ENCODE measurements at places on chromosomes 4 and X.

GRCh38 chr4:61921920-61922319 lies 721.8 kb downstream of the ADGRL3 start:
- no peak for DNase-seq

GRCh38 chrX:46436744-46437143 lies 108.5 kb downstream of the ZNF674 start:
- DNase-seq = no peak

GRCh38 chr4:152115118-152115517 lies 354.3 kb upstream of the GATB start:
- DNase-seq = no peak

GRCh38 chr4:159185591-159186023 lies 82.7 kb downstream of the RAPGEF2 start:
- no peak for DNase-seq

Measured in NCI-H2029 treated with DMSO at 0.1 percent for 48 hours (cell line).